NCI-H1092 (cell line): ENCODE measurements at places on chromosomes 7 and 10.

GRCh38 chr10:14184841-14185315 is 145.8 kb downstream of the FRMD4A start:
- DNase-seq: no peak

DNA sequence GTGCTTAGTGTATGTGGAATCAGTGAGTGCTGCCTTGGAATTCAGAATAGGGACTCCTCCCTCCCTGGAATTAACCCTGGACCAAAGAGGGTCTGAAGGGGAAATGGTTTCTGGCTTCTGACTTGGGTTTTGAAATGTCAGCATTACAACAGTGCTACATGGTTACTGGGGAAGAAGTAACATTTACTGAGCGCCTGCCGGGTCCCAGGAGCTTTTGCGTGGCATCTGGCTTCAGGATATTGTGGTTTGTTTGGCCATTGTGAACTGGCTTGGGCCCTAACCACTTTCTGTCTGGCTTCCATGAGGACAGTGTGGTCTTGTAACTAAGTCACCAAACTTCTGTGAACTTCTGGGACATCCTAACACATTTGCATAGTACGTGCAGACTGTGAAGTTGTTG is 21.3 kb downstream of the TSPAN15 start:
- DNase-seq: no peak

GRCh38 chr10:5135581-5135980 is 41.4 kb downstream of the AKR1C3 start:
- no peak for DNase-seq

DNA sequence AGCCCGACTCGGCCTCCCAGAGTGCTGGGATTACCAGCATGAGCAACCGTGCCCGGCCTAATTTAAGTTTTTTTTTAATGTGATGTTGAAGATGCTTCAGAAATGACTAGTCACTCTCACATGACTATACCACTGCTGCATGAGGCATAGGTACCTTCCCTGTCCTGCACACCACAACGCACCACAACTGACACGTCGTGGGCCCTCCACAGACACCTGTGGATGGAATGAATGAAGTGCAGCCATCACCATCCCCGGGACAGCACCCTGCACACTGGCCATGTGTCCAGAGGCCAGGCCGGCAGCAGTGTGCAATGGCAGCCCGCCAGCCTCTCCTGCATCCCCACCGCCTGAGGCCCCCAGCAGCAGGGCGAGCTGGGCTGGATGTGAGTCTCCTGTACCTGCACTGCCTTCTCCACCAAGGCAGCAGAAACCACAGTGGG is 55.1 kb downstream of the VOPP1 start:
- no peak for DNase-seq

DNA sequence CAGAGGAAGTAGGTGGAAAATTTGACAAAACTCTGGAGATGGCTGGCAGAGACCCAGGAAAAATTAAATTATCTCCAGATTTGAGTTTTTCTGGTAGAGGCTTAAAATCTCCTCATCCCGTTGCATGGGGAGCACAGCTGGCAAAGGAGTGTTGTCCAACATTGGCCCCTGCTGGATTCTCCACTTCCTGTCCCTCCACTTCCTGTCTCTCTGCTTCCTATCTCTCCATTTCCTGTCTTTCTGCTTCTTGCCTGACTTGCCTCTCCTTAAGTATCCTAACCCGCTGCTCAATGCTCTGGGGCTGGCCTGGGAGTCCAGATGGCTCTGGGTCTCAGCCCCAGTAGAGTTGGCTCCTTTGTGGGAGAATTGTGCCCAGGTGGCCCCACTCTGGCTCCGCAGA is 65.8 kb upstream of the EMX2 start:
- no peak for DNase-seq

GRCh38 chr10:14425034-14425433 is 94.3 kb upstream of the FRMD4A start:
- DNase-seq: no peak

GRCh38 chr10:13352519-13352918 is 4.4 kb upstream of the SEPHS1 start:
- no peak for DNase-seq

DNA sequence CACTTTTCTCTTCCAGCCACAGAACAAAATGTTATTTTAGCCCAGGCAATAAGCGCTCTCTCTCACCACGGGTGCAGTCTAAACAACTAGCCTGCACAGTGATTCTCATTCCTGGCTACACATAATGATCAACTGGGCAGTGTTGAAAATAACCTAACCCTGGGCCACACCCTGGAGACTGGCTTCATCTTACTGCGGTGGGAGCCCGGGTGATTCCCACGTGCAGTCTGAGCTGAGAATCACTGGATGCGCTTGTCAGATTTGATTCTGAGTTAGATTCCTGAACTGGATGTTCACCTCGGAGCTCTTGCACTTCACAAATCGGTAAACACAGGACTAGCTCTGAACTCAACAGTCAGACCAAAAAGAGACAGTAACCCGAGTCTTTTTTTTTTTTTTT is 14.9 kb downstream of the ZC3HAV1 start:
- DNase-seq: no peak

GRCh38 chr10:14749070-14749809 is 25.5 kb downstream of the FAM107B start:
- DNase-seq: no peak

GRCh38 chr7:129713544-129713943 is 102.0 kb downstream of the NRF1 start:
- DNase-seq: peak; percentile 40

GRCh38 chr10:71435571-71436267 is 39.0 kb downstream of the CDH23 start:
- DNase-seq: no peak

- no peak for DNase-seq
Measured at GRCh38 chr7:95608359-95609173, 12.2 kb upstream of the PDK4 start.

- DNase-seq: no peak
Measured at GRCh38 chr10:7192061-7192460, 218.8 kb downstream of the SFMBT2 start.

DNA sequence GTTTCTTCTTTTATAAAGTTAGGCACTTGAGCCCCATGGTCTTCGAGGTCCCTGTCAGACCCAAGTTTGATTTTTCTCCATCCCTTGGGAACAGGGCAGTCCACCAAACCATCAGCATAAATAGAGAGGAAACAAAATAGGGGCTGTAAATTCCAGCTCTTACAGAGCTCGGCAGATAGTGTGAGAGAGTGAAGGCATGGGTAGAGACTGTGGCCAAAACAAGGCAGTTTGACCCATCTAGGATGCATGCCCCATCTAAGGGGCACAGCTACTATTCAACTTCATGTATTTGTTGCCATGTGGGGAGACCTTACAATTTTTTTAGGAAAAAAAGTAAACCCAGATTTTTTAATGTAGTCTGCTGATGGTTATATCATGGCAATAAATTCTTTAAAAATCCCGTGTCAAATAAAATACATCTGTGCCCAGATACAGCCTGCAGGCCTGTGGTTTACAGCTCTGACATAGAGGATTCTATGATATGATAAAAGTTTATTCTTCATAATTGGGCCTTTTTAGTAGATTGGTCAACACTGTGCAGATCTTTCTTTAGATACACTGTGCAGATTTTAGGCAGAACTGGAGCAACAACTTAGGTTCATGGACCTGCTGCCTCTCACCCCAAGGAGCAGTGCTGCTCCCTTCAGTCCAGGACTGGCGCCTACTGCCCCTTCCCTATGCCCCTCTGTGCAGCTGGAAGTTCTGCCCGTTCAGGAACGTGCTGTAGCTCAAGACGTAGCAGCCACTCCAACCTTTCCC is 5.3 kb downstream of the PPP1R3C start:
- no peak for DNase-seq

DNA sequence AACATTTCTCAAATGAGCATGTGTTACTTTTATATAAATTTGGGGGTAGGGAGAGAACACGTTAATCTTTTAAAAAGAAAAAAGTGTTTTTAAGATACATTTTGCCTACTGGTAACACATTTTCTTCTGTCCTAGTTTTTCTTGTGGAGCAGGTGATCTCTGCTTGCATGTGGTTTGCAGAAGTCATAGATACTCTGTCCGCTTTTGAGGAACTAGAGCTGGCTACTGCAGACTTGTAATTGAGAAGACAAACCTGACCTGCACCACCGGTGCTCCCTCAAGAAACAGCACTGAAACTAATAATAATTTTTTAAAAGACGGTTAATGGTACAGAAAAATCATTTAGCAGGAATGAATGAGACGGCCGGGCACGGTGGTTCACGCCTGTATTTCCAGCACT is 243.1 kb downstream of the KIAA1217 start:
- DNase-seq: no peak

DNA sequence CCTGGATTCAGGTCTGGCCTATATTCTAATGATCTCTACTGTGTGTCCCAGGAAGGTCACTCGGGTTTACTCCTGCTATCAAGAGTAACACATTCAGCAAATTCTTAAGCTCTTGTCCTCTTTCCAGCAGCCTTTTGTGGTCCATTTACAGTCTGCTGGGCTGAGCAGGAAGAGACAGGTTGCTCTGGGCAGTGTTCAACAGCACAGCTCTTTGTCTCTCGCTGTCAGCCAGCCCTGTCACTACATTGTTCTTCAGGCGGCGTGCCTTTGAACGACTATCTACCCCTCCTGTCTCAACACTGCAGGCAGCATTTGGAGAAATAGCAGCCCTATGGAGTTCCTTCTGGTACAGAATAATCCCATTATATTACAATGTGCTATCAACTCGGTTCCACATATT is 192.2 kb upstream of the TBX20 start:
- no peak for DNase-seq

- no peak for DNase-seq
Measured at GRCh38 chr10:123140164-123140982, 4.6 kb downstream of the HMX3 start.

GRCh38 chr7:44980393-44981034 is 1.7 kb upstream of the MYO1G start:
- no peak for DNase-seq

DNA sequence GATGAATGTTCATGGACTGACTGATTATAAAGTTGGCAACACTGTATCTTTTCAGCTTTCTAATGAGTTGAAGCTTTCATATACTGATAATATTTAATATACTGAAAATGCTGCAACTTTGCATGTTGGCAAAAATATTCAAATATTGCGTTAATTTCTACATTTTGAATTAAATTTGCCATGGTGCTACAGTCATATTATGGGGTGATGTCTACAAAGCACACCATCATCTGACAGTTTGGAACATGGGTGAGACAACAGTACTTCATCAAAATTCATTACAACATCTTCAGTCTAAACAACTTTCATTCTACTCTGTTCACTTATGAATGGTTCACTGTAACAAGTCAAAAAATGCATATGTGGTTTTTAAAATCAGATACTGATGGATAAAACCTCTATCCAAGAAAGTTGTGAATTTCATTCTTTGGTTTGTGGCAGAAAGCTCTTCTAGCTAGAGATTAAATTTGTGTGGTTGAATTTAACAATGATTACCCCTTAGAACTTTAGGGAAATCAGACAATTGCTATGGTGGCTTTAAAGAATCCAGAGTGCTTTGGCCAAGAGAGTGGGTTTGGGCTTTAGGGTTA is 136.4 kb downstream of the TMEM26 start:
- no peak for DNase-seq

DNA sequence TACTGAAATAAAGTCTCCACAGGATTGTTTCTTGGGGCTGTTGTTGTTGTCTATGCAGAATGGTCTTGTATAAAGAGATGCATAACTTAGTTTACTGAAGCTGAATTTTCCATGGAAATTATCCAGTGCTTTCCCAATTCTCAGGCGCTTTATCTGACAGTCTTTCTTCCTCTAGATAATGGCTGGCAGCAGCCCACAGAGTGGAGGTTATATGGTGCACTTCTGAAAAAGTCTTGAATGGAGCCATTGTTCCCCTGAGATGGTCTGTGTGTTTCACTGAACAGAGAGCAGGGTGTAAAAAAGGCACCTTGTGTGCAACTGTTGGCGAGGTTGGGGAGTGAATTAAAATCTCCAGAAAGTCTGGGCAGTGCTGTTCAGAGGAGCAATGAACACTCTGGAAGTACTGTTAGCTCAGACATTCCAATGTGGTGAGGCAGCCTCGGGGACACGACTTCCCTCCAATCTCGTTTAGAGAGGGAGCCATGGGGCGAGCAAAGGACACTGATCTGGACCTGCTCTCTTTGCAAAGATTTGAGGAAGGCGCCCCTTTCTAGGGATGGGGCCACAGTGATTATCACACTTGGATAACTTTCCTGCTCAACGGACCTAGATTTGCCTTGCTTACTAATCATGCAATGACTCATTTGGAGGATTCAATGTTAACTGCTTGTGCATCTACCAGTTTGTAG is 2.0 kb upstream of the PLCE1 start:
- no peak for DNase-seq

GRCh38 chr7:54546081-54546985 is 4.2 kb downstream of the VSTM2A start:
- peak; percentile 28 for DNase-seq

DNA sequence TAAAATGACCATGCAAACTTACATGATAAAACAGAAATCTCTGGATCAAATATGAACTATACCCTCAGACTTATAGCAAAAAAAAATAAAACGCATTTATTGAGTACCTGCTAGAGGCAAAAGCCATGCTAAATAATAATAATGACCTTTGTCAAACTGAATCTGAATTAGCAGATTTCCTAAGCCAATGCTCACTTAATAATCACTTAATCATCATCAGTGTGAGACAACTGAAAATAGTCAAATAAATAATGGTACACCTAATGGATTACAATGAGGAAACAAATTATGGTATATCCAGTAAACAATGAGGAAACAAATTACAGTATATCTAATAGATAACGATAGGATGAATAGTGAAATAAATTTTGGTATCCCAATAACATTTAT is 37.6 kb downstream of the COL1A2 start:
- no peak for DNase-seq

GRCh38 chr10:24824124-24824523 is 100.4 kb upstream of the ARHGAP21 start:
- no peak for DNase-seq

GRCh38 chr7:34806831-34807230 is 148.8 kb downstream of the NPSR1 start:
- no peak for DNase-seq

DNA sequence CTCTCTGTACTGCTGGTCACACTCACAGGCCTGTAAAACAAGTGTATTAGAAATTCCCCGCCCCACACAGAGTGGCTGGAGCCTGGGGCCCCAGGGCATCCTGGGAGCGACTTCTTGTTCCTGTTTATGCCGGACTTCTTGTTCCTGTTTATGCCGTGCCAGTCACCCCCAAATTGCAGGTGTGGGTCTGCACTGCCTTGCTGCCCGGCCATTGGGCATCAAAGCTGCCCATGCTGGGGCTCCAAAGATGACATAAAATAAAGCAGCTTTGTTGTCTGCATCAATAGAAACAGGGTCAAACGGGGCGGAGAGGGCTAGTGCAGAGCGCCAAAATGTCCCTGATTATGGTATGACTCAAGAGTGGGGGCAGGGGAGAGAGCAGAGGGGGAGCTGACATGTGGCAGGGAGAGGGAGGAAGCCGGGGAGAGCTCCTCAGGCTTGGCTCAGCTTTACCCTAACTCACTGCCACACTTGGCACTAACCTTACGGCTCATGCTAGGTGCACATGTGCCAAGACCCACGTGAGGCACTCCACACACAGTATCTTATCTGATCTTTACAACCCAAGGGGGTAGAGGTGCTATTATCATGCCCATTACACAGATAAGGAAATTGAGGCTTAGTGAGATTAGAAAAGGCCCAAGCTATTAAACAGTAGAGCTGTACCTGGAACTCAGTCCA is 98.4 kb downstream of the PIP4K2A start:
- DNase-seq: no peak
